ENCODE measurements at places on chromosomes 6 and 20.
A peak's percentile ranks its signal among the peaks of the same experiment; 100 is the strongest.

DNA sequence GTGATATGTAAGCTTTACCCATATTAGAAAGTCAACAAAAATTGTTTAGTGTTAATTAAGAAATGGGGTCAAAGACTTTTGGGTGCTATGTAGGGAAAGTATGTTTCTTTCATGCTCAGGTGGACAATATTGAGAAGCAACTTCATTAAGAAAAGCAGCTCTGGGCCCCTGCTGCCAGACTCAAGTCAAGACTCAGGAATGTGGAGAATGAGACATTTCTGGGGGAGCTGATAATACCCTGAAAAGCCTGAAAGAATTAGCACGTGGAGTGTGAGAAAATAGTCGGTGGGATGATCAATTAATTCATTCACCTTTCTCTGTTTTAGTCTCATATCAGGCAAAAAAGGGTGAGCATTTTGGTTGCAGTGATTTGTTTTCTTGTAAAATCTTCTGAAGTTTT is 175.1 kb upstream of the IMPG1 start:
- no peak for DNase-seq

GRCh38 chr6:78910591-78911171 is 43.3 kb downstream of the IRAK1BP1 start:
- peak; percentile 21 for DNase-seq

DNA sequence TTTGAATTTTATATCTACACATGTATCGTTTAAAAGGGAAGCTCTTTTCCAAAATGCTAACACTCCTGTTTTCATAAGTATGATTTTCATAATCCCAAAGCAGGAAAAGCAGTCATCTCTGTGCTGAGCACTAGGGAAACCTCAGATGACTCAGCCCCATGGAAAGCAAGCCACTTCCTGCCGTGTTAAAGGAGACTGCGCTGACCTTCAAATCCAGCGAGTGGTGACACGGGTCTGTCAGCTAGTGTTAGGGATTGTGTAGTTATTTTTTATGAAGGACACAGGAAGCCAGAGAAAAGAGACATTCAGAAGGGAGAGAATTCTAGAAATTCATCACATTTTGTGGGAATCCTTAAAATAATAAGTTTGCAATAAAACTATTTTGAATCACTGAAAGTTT is 57.0 kb upstream of the CD93 start:
- DNase-seq: no peak

DNA sequence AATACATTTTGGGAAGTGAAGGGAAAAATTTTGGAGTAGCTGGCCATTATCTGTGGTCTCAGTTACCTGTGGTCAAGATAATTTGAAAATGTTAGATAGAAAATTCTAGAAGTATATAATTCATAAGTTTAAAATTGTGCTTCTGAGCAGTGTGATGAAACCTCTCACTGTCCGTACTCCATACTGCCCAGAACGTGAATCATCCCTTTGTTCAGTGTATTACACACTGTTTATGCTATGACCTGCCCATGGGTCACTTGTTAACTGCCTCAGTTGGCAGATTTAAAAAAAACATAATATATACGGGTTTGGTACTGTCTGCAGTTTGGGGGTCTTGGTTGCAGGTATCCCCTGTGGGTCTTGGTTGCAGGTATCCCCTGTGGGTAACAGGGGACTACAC is 4.1 kb upstream of the CALHM5 start:
- DNase-seq: no peak

DNA sequence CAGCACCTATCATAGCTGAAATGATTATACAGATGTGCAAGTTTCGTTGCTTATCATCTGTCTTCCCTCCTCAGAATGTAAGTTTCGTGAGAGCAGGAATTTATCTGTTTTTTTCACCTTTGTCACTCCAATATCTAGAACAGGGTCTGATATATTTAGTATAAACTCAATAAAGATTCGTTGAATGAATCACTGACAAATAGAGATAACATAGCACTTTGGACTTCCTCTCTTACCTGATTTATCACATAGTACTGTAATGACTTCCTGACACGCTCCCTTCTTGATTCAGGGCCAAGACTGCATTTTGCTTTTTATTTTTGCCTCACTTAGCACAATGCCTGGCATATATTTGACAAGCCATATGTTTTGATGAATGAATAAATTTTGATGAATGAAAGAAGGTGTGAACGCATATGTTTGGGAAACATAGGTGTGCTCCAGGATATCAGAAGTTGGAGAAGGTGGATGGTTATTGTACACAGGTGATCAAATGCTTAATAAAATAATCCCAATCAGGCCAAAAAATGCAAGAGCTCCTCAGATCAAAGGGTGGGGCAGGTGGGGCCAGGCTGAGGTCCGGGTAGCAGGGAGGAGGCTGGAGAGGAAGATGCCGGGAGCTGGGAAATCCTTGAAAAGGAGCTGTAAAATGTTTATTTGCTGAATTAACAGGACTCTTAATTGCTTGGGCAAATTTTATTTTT is 33.0 kb downstream of the PIM1 start:
- DNase-seq: no peak

DNA sequence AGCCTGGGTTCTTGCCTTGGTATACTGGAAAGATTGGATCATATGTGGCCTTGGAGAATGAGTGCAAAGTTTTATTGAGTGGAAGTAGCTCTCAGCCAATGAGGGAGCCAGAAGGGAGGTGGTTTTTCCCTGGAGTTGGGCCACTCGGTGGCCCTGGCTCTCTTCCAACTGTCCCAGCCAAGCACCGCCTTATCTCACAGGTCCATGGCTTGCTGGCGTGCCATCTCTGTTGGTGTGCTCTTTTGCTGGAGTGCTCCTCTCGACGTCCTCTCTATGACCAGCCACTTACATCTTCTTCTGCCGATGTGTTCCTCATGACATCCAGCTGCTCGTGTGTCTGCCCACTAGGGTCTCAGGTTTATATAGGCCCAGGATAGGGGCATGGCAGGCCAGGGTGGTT is 505.9 kb upstream of the SYNCRIP start:
- no peak for DNase-seq

- DNase-seq: no peak
Measured at GRCh38 chr6:133097208-133097607, 143.9 kb upstream of the EYA4 start.

DNA sequence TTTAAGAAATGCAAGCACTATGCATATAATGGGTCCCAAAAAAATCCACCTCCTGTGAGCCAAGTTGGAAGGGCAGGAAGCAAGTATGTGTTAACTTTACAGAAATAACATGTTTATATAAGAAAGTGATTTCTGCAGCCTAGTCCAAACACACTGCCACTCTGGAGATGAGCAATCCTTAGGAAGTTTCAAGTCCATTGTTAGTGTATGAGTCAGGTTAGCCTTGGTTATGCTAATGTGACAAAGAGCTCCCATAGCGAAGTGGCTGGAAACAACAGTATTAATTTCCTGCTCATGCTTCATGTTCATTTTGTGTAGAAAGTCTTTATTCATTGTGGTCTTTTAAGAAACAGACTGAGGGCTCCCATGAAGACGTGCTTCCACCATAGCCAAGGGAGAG is 121.4 kb downstream of the TBXT start:
- no peak for DNase-seq

- DNase-seq: no peak
Measured at GRCh38 chr6:169164986-169165385, 88.7 kb downstream of the THBS2 start.

- no peak for DNase-seq
Measured at GRCh38 chr6:19699932-19700331, 137.2 kb upstream of the ID4 start.

DNA sequence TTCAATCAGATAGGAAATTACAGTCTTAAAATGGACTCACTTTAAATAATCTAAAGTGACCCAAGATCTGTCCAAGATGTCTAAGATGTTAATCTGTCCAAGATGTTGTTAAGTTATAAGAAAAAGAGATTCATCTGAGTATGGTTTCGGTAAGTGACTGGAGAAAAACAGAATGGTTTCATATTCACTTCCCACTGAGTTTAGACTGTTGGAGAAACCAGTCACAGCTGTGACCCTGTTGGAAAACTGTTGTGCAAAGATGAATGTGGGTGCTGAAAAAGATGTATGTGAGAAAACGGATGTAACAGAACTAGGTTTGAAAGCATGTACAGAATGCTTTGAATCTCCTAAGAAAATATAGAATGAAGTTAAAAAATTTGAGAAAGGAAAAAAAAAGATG is 325.9 kb downstream of the COL12A1 start:
- DNase-seq: no peak

DNA sequence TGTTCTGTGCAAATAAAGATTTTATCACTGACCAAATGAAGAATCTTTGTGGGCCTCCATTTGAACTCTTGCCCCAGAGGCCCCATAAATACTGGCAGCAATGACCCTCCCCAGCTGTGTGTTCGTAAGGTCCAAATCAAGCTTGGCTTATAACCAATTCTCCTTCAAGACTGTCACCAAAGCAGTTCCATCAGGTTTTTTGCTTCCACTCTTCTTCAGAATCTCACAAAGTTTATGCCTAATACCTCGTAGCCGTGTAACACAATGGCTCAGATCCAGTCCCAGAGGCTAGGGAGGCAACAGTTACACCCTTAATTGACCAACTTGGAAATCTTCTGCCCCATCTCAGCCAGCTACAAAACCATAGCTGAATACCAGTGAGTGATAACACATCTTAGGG is 120.5 kb downstream of the HIVEP2 start:
- DNase-seq: no peak

GRCh38 chr6:27327023-27327738 is 15.1 kb upstream of the POM121L2 start:
- DNase-seq: no peak

DNA sequence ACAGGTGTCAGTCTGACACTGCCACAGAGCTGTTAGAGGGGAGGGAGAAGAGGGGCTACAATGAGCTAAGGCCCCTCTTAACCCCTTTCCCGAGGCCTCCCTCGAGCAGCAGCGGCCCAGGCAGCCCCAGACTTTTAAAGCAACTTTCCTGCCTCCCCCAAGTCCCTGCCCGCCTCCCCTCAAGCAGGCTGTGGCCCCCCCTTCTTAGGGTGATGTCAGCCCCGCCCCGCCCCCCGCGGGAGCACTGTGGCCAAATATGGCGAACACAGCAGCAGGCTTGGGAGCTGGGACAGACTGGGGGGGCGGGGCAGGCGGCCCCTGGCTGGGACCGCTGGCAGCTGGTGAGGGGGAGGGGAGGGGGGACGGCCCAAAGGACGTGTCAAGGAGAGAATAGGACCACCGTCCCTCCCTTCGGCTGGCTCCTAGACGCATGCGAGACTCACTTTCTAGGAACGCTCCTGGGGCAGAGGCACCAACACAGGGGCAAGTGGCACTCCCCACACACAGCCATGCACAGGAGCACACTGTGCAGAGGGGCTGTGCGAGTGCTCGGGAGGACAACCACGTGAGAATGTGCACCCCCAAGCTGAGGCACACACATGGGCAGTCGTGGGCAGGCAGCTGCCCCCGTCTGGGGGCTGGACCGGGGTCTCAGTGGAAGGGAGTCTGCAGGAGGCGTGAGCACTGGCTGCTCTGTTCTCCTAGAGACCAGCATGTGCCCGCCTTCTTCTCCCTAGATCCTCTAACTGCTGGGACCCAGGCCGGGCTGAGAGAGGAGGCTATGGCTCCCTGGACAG is 6.7 kb downstream of the TEAD3 start:
- no peak for DNase-seq

DNA sequence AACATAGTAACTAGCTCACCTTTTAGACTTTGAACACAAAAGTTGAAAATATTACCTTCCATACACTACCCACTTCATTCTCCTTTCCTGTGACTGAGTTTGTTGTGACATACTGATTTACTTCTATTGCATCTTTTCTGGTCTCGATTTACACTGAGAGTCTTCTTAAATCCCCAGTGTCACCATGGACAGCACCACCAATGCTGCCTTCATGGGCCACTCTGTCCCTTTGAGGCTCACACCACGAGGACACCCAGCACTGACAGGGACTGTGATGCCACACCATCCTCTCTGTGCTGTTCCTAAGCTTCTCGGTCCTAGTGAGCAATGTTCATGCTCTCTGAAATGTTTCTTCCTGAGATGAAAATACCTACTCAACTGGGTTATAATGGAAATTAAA is 337.1 kb upstream of the IRAK1BP1 start:
- no peak for DNase-seq

DNA sequence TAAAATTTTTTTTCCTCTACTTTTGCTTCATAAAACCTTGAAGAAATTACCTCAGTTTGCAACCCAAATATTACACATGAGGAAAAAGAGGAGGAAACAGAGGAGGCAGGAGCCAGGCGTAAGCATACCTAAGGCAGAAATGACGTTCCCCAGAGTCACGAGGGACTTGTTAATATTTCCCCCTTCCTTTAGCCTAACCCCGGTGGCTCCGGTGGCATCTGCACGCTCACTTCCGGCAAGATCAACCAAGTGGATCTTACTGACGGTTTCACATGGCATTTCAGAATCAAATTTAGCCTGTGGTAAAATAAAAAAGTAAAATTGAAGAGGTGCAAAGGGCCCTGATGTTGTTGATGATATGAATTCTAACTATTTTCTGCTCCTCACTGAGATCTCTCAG is 67.4 kb downstream of the KIF16B start:
- no peak for DNase-seq

GRCh38 chr6:131317516-131317915 is 182.2 kb downstream of the AKAP7 start:
- no peak for DNase-seq

DNA sequence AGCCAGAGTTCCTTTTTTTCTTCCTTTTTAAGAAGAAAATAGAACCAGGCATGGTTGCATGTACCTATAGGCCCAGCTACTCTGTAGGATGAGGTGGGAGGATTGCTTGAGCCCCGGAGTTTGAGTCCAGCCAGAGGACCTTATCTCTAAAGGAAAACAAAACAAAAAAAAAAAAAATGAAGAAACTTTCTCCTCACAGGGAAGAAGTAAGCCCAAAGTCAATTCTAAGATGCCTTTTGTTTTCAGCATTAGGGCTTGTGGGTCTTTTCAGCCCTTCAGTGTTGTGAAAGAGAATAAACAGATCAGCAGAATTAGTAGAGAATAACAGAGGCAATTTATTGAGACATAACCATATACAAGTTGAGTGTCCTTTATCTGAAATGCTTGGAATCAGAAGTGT is 26.8 kb downstream of the ZNF451 start:
- DNase-seq: no peak

GRCh38 chr6:225907-226306 is 66.4 kb upstream of the DUSP22 start:
- DNase-seq: no peak

GRCh38 chr6:55108134-55109130 is 65.9 kb upstream of the HCRTR2 start:
- no peak for DNase-seq

DNA sequence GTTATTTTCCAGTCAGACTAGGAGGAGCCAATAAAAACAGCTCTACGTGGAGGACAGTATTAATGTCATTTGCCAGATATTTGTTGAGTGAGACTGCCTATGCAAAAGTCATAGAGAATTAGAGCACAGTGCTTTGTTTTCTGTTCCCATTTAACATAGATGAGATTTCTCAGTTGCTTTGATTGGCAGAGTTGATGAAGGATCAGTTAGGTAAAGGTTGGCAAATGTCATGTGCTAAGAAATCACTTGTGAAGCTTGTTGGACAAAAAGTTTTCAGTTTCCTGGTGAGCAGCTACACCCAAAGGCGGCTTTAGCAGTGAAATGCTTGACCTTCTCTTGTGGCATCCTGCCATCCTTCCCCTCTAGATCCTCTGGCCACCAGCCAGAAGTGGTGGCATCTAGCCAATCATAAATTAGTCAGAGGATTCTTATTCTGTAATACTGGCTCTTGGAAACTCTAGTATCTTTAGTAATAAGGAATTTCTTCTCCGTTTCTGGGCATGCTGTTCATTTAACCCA is 37.0 kb downstream of the BCKDHB start:
- peak; percentile 61 for DNase-seq

GRCh38 chr20:57525328-57526086 is 567 bp upstream of the CTCFL start:
- no peak for DNase-seq

- peak; percentile 78 for DNase-seq
Measured at GRCh38 chr6:90294989-90295853, 1.4 kb downstream of the BACH2 start.
